Vagina (tissue), 2 donors: ENCODE measurements at places on chromosomes 3 and 15. TPM values are rescaled to one million over a fixed set of nuclear protein-coding genes. Genes with fewer than 3 reads are reported as not detected.

DNA sequence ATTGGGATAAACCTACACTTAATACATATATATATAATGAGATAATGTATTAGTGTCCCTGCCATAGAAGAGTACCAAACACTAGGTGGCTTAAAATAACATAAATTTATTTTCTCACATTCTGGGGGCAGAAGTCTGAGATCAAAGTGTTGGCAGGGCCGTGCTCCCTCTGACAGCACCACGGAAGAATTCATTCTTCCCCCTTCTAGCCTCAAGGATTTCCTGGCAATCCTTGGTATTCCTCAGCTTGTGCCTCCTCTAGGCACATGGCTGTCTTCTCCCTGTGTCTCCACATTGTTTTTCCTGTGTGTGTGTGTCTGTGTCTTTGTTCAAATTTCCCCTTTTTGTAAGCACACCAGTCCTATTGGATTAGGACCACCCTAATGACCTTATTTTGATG is 115.2 kb upstream of the AGBL1 start:
- DNase-seq: no peak

DNA sequence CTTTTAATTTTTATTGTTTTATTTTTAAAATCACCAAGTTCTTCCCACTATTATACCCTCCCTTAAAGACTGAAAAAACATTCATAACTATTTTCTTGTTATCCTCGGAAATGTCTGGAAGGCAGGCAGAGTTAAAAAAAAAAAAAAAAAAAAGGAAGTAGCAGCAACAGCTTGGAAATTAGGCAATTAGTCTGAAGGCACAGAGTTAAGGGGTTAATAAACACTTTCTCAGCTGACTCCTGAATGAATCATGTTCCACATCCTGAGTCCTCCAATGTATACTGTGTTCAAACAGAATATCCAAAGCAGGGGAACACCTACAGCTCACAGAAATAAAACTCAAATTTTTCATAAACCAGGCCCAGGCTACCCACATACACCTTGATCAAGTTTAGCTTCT is 5.8 kb downstream of the HEXA start:
- no peak for DNase-seq

- DNase-seq: no peak
Measured at GRCh38 chr3:46438831-46439230, 25.9 kb downstream of the LTF start.

DNA sequence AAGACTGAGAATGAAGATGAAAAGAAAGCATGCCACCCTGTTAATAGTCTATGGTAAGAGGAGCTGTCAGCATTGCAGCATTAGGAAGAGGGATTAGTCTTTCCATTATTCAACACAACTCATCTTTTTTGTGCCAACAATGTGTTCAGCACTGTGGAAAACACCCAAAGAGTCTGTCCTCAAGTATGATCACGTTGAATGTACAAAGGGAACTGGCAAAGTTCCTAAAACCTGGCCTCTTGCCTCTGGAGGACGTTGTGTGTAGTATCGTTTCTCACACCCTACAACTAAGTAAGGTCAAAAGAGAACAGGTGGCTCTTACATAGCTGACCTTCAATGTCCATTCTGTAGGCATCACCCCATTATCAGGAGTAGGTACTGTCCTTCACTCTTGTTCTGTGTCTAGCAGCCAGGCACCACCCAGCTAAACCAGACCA is 147.9 kb upstream of the THBS1 start:
- DNase-seq: no peak

DNA sequence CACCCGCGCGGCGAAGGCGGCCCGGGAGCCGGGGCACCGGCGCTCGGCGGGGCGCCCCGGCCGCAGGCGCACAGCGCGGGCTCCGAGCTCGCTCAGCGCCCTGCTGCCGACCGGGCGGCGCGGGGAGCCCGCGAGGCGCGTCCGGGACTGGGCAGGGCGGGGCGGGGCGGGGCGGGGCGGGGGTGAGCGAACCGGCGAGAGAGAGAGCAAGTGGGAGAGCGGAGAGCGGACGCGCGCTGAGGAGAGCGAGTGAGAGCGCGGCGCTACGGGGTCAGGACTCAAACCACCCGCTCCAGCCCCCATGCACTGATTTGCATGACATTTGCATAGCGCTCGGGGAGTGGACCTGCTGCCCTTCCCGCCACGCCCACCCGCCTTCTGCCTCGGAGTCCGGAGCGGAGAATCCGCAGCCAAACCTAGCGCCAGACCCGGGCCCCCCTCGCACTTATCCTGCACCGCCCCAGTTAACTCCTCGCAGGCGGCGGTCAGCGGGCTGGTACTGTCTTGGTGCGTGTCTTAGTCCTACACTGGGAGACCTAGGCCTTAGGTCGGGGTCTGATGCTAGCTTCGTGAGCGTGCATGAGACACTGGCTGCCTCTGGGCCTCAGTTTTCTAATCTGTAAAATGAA is at the start of gene MYLK:
TSS of gene MYLK (minus strand) at position 130 of the 629 bp plus-strand sequence. CDS start 90,491 bp downstream, outside the sequence.
- DNase-seq: no peak

DNA sequence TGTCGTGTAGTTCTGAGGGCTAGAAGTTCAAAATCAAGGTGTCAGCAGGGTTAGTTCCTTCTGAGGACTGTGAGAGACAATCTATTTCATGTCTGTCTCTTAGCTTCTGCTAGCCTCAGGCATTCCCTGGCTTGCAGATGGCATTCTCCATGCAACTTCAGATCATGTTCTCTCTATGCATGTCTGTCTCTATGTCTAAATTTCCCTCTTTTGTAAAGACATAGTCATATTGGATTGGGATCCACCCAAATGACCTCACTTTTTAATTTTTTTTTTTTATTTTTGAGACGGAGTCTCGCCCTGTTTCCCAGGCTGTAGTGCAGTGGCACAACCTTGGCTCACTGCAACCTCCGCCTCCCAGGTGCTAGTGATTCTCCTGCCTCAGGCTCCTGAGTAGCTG is 104.6 kb downstream of the RAP2B start:
- no peak for DNase-seq

DNA sequence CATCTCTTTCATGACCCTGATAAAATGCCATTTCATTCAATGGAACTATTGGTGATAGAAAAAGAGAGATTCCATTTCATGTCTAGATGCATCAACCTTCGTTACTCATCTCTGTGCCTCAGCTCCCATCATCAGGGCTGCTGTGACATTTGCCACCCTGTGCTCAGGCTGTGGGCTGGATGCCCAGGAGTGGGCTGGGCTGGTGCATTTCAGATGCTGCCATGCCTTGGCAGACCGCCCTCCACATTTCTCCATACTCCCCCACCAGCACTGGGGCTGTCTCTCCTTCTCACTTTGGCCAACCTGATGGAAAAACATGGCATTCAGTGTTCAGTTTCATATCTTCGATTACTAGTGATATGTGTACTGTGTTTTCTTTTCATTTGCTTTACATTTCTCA is 59.1 kb downstream of the DNASE1L3 start:
- DNase-seq: no peak

DNA sequence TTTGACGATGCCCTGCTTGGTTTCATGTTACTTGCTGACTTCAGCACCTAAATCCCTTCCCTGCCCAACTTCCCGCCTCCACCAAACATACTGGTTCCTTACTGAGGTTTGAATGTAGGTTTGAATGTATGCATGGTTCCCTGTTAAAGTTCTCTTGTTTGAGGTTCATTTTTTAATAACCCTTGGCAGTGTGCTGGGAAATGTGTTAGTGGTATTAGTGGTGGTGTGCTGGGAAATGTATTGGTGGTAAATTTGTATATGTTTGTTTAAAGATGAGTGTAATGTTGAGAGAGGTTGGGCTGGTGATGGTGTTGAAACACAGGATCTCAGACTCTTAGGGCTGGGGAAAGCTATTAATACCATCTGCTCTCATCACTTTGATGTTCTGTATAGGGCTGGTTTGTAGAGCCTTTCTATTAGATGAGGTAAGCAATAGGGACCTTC is 392.7 kb downstream of the PTPRG start:
- no peak for DNase-seq

DNA sequence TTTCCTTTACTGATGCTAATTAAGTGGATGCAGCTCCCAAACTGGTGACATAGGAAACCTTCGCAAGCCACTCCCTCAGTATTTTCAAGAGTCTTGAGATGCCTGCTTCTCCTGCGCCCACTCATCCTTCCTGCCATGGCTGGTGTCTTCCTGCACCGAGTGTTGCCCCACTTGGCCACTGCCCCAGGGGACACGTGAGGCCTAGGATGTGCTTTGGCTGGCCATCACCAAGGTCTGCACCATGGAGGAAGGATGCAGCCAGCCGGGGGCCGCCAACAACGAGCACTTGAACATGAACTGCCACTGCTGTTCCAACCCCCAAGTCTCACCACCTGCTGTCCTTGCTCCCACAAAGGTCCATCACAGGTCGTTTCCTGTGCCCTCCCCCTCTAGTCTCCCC is 34.1 kb downstream of the EPHB3 start:
- DNase-seq: no peak

- no peak for DNase-seq
Measured at GRCh38 chr3:187343670-187344069, 24.5 kb upstream of the RTP4 start.

GRCh38 chr3:69385123-69385722 is 665 bp downstream of the FRMD4B start:
- no peak for DNase-seq

DNA sequence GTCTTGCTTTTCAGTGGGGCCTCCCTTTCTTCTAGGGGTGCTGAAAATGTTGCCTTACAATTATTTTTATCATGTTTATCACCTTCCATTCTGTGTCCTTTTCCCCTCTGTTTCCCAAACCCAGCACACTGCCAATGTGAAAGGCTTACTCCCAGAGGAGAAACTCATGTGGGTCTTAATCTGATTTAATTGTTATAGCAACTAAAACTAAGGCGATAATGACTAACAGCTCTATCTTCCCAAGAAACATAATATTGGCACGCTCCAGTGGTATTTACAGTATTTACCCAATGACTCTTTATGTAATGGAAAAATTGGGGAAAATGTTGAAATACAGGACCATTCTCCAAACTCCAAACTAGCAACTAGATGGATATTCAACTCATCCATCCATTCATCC is 58.4 kb downstream of the MESD start:
- no peak for DNase-seq

GRCh38 chr3:107347751-107348150 is 29.5 kb upstream of the CCDC54 start:
- no peak for DNase-seq

DNA sequence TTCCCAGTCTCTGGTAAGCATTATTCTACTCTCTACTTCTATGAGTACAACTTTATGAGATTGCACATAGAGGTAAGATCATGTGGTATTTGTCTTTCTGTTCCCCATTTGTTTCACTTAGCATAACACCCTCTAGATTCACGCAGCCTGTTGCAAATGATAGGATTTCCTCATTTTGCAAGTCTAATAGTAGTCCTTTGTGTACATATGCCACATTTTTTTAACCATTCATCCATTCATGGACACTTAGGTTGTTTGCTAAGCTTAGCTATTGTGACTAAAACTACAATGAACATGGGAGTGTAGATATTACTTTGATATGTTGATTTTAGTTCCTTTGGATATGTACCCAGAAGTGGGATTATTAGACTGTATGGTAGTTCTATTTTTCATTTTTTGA is 717.9 kb upstream of the ALCAM start:
- no peak for DNase-seq

DNA sequence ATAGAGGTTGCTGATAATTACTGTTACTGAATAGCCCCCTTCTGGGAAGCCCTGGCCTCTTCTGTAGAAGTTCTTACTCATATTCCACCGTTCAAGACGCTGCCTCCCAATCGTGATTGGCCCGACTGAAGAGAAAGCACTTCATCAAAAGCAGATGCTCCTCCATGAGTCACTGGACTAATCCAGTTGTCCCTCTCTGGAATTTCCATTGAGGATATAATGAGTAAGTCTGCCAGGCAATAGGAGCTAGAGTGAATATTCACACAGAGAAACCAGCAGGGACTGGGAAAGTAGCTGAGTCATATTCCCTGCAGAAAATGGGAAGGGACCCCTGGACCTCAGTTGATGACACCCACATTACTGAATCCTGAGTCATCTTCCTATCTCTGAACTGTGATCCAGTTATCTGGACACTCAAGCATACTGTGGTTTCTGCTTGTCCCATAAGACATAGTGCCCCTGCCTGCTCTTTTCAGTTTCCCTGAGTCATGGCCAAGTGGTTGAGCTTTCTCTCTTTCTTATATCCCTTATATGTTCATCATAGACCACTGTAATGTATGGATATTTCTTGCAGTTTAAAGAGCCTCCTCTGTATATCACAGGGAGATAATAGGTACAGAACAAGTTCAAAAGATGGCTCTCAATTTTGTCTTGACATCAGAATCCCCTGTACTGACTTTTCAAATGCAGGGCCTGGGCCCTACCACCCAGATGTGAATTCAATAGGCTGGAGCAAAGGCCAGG is 151.2 kb upstream of the CDIN1 start:
- DNase-seq: no peak

DNA sequence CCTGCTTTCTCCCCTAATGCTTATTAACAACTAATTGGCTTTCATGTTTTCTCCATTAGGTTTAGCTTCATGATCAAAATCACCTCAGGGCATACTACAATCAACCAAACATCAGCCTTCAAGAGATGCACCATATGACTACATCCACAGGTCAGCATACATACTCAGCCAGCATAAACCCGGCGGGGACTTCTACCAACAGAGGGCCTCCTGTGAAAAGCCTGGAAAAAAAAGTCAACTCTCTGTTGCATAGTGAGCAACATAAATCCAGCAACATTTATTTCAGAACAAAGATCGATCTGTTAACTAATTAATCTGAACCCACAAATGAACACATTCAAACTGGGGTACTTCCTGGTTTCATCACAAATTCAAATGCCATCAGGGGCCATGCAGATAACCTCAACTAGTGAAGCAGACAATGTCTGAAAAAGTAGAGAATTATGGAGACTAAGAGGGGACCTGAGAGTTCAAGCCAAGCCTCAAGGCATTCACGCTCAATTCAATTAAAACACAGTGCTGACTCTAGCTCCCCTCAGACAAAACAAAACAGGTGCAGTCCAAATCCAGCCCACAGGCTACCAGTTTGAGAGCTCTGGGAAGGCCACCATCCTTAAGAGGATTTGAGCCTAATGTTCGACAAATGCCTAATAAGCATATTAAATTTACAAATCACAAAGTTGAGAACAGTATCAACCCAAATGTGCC is 124.5 kb downstream of the MAGI1 start:
- DNase-seq: no peak

DNA sequence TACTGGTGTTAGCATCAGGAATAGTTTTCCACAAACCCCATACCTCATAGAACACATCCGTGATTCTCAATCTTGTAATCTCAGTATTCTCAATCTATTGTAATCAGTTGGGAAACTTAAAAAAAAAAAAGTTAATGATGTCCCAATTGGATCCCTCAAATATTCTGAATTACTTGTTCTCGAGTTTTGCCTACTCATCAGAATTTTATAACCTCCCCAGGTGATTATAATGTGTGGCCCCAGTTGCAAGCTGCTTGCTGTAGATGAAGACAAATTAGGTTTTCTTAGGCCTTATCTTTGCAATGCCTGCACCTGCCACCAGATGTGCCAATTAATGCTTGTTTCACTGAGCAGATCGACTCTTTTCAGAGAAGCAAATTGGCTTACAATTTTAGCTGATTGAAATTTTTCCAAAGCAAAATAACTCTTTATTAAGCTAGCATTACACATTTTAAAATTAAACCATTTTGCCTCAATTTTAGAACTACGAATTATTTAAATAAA is 19.0 kb upstream of the DIPK2A start:
- DNase-seq: no peak

DLL4 gene
- total RNA-seq: 20.9 TPM

LRRC58 gene
- total RNA-seq: 25.0 TPM

DUOXA1 gene
- 66.5 TPM for total RNA-seq

FAM81A gene
- 0.49 TPM for total RNA-seq

EFHB gene
- total RNA-seq: 0.49 TPM

CPLX3 gene
- not detected for total RNA-seq

POLQ gene
- total RNA-seq: 2.5 TPM

HIGD2B gene
- not detected for total RNA-seq

ADAM10 gene
- total RNA-seq: 48.1 TPM

UPK1B gene
- total RNA-seq: not detected
